ENCODE measurements at places on chromosomes 2 and 18.
A peak's percentile ranks its signal among the peaks of the same experiment; 100 is the strongest.

DNA sequence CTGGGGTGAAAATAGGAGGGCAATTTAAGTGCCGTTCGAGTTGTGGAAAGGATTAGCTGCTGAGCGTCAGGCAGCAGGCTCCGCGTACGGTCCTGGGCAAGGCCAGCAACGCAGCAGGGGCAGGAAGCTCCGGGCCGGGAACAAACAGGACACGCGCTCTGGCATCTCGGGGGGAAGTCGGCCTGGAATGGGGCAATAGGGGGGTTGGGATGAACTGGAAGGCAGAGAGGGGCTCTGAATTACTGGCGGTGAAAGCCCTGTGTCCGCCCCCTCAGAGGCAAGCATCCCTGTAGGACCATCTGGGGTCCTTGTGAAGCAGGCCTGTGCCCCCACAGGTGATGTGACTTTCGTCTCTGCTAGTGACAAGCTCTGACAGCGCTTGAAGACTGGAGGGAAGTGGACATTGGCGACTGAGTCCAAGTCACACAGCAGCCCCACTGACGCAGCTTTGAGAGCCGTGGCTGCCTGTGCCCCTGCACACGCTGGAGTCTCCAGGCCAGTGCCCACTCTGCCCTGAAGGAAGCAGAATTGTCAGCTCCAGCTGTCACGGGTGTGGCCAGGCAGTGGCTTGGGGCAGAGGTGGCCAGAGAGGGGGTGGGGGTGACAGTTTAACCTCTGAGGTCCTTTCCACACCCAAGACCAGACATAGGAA is 22.3 kb downstream of the GPR35 start:
- no peak for DNase-seq

DNA sequence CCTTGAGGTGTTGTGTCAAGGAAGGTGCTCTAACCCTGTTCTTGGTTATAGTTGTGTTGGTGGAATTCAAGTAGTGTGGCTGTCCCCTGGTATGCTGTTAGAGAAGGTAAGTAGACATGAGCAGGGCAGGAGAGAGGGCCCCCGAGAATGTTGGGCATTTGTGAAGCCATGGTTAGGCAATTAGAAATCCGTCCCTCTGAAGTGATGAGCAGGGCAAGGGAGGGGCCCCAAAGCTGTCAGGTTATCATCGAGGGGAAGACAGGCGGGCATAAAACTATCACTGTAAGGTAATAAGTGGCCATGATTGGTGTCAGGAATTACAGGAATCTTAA is 5.2 kb downstream of the XRCC5 start:
- no peak for DNase-seq

GRCh38 chr2:29397713-29398112 is 282.5 kb downstream of the CLIP4 start:
- no peak for DNase-seq

DNA sequence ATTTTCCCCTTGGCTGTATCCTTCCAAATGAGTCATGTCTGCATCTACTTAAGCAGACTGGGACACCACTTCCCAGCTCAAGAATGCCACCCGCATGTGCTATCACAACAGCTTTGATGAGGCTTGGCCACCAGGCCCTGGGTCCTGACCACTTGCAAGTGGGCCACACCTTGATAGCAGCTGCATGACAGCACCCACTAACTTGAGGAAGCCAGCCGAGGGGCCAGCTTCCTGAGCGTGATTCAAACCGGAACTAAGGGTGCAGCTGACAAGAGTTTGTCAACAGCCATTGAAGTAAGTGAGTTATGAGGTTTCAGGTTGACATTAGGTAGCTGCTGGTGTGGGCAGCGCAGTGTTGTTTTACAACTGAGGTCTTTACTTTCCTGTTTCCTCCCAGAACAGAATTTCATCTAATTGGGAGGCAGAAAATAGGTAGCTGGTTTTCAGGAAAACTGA is 54.4 kb downstream of the EPHA4 start:
- no peak for DNase-seq

DNA sequence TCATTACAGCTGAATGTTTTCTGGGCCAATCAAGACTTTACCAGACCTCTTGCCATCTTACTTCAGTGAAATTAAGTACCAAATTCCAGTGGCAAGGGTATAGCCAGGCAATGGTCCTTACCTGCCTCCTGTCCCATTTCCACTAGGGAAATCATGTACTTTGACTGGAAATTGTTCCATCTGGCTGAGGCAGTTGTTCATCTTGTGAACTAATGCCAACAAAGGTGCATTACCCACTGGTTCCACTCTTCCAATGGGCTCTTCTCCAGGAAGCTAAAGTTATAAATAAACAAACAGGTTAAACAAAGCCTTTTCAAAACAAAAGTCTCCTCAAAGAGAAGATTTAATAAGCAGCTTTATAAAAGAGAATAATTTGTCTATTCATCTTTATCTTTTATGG is 80.7 kb upstream of the DNER start:
- no peak for DNase-seq

- DNase-seq = no peak
Measured at GRCh38 chr18:45253973-45254708, 361.1 kb upstream of the SLC14A2 start.

GRCh38 chr2:226658555-226658954 is 141.1 kb downstream of the IRS1 start:
- no peak for DNase-seq

DNA sequence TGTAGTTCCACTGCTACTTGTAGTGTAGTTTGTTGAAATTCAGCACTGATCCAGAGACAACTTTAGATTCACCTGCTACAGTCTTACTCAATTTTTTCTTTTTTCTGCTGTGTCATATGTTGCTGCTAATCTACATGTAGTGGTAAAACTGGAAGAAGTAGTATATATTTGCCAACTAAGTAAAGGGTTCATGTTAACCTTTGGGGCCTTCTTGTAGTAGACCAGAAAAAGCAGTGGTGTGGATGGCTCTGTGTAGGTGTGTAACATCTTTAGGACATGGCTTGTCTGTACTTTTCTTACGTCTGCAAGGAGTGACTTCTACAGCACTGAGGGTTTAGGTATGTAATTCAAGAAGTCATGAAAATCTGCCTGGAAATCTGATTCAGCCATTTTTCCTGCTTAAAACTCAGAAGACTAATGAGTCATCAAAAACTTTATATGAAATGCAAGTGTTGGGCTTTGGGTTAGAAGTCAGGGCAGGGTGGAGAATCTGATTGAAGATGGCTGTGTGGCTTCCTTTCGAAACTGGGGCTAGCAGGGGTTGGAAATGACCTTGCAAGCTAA is 8.4 kb downstream of the PTPRM start:
- DNase-seq = no peak

- DNase-seq = peak; percentile 21
Measured at GRCh38 chr2:69755862-69756467, 14.0 kb downstream of the ANXA4 start.

DNA sequence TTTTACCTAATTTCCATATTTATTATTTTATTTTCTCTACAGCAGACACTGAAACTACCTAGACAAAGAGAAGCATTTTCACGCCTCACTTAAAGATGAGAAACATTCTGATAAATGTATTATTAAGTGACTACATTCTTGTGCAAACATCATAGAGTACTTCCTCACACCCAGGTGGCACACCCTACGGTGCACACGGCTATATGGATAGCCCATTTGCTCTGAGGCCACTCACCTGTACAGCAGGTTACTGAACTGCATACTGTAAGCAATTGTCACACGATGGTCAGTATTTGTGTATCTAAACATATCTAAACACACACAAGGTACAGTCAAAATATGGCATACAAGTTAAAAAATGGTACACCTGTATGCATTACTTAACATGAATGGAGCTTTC is 481.4 kb downstream of the CMPK2 start:
- no peak for DNase-seq

GRCh38 chr2:157662401-157662800 is 33.7 kb upstream of the ACVR1C start:
- no peak for DNase-seq

DNA sequence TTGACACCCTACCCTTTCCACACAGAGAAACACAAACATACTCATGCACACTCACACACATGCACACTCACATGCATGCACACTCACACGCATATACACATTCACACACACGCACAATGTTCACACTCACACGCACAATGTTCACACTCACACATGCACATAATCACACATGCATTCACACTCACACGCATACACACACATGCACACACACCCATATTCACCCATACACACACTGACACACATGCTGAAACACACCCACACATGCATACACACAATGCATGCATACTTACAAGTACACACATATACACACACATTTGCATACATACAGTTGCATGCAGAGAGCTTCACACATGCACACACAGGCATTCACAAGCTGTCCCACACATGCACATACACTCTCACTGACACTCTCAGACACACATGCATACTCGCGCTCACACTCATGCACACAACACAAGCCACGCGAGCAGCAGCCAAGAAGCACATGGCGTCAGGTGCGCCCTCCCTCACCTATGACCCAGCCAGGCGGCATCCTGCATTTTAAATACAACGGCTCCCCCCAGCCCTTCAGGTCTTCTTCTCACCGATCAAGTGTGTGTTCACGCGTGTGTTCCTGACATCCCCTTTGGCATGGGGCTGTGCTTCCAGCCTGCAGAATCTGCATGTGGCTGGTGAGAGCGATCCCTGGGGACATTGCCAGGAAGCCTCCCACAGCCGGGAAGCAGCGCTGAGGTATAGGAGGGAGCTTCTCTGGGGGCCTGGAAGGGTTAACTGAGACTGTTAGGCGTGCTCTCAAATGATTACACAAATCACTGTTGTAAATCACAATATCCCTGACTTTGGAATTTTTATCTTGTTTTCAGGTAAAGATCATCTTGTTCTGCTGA is 195.1 kb downstream of the RTP5 start:
- no peak for DNase-seq

DNA sequence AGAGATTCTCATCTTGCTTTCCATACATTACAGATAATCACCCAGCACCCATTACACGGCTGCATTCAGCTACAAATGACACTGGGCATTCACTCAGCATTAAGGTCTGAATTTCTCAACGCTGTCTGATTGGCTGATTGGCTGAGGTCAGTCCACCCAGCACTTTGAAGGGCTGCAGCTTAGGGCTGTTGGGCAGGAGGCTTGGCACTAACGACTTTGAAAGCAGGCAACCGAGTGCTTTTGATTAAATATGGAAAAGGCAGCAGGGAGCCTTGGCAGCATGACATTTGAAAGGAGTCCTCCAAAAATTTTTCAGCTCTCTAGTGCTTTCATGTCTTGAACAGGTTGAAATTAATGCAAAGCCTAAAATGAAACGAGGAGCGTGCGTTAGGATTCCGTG is 253.0 kb downstream of the DCDC2C start:
- no peak for DNase-seq

GRCh38 chr2:205681401-205682238 is 681 bp upstream of the NRP2 start:
- no peak for DNase-seq

- DNase-seq = no peak
Measured at GRCh38 chr18:38606841-38607240, 1041.2 kb upstream of the CELF4 start.

DNA sequence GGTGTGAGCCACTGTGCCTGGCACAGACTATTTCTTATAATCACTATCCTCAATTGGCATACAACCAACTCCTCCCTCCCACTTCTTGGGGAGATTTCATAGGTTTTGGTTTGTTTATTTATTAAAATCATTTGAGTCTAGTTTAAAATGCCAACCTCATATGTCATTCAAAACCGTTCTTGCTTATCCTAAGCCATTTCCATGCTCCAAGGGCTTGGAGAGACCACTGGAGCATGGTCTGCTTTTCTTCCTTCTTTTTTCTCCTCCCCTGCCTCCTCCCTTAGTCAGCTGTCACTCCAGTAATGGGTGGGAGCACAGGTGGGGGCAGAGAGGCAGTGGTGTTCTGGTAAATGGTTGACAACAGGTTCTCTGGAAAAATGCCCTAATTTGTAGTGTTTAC is 20.4 kb upstream of the KCNS3 start:
- DNase-seq = no peak

- DNase-seq = no peak
Measured at GRCh38 chr2:137677466-137677865, 286.8 kb upstream of the HNMT start.

GRCh38 chr18:76986406-76986805 is 146.2 kb downstream of the MBP start:
- no peak for DNase-seq

- DNase-seq = no peak
Measured at GRCh38 chr18:65606551-65607130, 144.2 kb upstream of the CDH7 start.

DNA sequence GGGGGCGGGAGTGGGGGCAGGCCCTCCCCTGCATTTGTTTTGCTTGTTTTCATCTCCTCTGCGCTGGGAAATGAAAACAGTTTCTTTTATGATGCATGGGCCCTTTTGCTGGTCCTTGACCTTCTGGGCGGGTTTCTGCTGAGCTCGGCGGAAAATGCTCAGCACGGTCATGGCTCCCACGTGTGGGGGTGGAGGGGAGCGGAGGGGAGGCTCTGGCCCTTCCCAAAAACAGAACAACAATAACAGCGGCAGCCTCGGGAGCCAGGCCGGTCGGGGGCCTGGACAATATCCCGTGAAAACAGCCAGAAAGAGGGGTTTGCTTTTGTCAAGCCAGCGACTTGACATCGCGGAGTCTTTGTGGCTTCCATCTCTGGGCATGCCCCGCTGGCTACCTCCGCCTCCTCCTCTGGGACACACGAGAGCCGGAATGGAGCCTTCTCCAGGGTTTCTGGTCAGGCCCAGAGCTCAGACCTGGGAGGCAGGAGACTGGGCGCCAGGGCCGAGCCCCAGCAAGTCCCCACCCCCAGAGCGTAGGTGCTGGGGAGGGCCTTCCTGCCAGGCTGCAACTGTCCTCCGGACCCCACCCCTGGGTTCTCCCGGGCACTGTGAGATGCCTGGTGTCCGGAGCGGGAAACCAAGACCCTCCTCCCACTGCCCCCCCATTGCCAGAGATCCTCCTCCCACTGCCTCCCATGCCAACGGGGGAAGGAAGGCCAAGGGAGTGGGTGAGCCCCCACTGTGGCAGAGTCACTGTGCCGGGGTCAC is 35.9 kb upstream of the SNED1 start:
- no peak for DNase-seq

DNA sequence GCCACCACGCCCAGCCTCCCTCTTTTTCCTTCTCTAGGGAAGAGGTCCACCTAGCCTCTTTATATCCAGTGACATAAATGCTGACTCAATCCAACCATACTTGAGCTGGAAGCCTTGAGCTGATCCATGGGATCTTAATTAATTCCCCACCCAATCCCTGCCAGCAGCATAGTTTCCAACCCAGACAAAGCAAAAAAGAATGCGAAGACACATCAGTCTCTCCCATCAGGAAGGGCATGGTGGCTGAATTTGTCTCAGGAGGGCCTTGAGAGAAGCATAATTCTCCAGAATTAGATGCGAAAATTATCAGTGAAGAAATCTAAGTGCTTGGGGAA is 22.5 kb downstream of the CASP10 start:
- DNase-seq = no peak

DNA sequence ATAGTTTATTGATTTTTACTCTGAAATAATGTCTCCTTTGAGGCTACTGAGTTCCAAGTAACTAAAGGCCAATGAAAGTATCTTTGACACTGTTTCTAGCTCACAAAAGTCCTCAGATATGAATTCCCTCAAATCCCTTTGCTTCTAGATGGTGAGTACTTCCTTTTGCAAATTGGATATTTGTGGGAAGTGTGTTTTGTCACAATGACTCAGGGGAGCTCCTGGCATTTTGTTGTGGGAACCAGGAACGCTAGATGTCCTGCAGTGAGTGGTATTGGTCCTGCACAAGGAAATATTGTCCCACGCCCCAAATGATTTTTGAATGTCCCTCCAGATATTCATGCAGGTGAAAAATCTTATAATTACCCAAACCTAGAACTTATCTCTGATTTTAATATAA is 24.3 kb downstream of the TACR1 start:
- DNase-seq = no peak
